Stimulated activated CD8-positive, alpha-beta memory T cell treated with anti-CD3 and anti-CD28 coated beads, Interleukin-4, amount 100 ng/mL, for 24 hours (primary cell): ENCODE measurements at places on chromosomes 6 and 20.

- no peak for DNase-seq
These were observed 118.5 kb downstream of the PCSK2 start for GRCh38 chr20:17345321-17345720.

DNA sequence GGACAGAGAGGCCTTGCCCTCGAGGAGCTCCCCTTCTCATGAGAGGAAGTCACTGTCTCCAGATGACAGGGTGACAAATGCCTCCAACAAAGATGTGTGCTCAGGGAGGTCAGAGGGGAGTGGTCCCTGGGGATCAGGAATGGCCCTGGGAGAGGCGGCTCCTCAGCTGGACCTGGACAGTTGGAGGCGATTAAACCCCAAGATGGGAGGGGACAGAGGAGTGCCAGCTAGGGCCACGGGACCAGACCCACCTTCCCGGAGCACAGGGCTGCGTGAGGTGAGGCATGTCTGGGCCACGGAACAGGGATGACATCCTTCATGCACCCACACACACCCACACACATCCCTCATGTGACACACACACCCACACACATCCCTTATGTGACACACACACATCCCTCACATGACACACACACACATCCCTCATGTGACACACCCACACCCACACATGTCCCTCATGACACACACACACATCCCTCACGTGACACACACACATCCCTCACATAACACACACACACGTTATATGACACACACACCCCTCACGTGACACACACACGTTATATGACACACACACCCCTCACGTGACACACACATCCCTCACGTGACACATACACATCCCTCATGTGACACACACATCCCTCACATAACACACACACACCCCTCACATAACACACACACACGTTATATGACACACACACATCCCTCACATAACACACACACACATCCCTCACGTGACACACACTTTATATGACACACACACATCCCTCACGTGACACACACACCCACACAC, 57.4 kb upstream of the SLCO4A1 start:
- DNase-seq = no peak

DNA sequence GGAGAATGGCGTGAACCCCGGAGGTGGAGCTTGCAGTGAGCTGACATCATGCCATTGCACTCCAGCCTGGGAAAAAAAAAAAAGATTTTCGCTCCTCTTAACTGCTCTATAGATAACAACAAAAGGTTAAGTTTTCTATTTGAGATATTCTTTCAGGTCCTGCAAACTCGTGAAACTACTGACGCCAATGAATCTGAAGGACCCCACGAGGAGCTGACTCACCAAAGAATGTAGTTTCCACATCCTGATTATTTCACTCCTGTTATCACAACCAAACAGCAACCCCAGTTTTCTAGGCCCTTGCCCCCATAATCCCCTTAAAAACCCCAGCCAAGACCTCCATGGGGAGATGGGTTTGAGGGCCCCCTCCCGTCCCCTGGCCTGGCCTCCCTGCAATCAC, 58.7 kb downstream of the OTOR start:
- DNase-seq = no peak

DNA sequence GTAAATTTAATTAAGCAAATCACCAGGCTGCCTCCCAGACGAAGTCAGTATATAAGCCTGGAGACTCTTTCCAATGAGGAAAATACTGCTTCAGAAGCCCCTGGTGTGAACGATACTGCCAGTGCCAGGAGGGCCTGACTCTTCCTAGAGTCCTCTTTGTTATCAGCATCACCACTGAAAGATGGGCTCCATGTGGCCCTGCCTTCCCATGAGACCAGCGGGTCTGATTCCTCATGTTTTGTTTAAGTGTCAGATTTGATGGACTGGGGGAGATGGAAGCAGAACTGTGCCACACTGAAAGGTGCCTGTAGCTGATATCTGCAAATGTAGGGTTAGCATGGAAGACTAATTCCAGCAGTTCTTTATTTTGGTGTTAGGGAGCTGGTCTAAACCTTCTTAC, 7.9 kb downstream of the NQO2 start:
- DNase-seq = no peak

DNA sequence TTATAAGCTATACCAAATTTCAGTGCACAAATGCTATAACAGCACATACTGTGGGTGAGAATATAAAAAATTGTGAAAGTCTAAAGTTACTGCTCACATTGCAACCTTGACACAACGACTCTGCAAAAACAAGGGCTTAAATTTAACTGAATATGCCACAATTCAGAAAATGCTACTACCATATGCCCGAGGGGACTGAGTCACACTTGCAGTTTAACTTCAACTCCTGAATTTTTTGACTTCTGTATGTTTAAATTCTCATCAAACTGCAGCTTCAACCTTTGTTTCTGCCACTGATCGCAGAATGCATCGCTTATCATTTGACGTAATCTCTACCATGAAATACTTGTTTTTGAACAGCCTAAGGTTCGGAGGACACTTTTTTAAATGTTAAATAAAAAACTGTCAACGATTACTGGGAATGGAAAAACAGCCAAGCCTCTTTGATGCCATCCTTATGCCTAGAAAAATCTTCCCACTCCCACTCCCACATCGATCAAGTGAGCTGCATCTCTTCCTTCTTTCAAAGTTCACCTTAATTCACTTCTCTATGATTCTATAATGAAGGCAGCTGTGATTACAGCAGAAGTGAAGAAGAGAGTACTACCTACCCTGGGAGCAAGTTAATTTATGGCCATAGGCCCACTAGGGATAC, 136.5 kb downstream of the ATXN1 start:
- DNase-seq = no peak

DNA sequence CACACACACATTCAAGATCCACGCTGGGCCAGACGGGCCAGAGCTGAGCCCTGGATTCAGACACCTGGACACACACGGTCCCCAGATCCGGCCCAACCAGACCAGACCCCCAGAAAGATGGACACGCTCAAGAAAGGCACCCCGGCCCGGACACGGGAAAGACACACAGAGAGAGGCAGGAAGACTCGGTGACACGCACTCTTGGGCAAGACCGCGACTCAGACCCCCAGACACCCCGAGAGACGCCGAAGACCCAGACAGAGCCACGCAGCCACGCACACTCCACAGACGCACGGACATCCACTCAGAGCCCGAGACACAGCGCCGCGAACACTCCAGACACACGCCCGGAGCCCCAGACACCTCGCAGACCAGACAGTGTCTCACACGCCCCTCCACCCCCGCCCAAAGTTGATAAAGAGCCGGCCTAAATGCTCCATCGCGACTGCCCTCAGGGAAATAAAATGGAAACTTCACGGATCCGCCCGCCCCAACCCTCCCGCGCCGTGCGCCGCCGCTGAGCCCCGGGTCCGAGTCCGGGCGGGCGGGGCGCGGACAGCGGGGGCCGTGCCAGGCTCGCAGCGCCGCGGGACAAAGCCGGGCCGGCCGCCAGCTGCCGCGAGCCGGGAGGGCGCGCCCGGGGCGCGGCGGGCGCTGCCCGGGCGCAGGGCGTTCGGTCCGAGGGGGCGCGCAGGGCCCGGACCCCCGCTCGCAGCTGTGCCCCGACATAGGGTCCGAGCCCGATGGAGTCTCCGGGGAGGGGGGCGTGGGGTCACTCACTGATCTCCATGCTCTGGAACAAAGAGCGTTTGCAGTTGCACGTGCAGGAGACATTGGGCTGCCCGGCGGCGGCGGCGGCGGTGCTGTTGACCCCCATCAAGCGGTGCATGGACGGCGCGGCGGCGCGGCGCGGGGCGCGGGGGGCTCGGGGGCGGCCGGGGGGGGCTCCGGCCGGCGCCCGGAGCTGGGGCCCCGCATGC, 831 bp downstream of the PMEPA1 start:
- no peak for DNase-seq

DNA sequence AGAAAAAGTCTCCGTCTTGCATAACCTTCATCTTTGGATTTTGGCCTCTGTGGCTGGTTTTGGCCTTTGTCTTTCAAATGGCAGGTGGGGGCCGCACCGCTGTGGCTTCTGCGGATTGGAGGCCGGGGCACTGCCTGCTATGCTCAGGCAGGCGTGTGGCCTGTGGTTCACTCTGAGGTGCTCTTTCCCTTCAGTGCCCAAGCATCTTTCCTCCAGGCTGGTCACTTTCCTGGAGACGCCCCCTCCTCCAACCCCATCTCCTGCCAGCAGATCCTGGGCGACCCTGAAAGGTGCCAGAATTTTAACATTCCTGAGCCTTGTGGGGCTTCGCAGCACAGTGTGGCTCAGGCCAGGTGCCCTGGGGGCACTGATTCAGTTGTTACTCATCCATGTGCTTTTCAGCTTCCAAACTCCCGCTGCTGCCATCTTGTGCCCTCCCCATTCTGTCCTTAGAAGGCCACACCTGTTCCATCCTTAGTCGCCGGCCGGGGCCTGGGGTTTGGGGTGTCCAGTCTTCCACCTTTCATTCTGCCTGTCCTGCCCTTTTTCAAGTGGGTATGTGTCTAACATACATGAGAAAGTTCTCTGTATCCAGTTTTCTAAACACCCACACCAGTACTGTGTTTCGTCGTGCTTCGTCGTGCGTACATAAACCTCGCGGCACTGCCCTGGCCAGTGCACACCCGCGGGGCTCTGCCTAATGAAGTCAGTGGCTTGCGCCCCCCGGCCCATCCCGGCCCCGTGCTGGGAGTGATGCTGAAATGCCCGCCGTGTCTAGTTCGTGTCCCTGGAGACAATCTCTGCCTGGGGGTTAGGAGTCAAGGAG, 12.1 kb downstream of the SS18L1 start:
- DNase-seq = no peak

GRCh38 chr6:14436592-14437132, 319.1 kb downstream of the CD83 start:
- no peak for DNase-seq

GRCh38 chr20:24469116-24469893, at the start of gene SYNDIG1:
SYNDIG1 (plus strand) TSS chr20:24469629; CDS start chr20:24543098, 73,469 bp downstream.
- no peak for DNase-seq

DNA sequence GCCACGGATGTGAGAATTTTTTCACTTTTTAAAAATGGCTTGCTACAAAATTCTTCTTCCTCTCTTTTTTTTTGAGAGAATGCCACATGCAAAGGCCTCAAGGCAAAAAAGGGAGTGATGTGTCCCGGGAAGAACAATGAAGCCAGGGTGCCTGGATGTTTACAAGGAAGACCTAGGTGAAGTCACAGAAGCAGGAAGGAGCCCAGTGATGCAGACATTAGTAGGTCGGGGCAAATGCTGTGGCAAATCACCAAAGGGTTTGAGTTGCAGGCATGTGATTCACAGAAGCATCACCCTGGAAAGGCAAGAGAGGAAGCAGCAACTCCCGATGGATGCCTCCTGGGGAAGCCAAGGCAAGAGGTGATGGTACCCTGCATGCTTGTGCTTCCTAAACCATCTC, 46.8 kb downstream of the FARS2 start:
- DNase-seq = no peak

DNA sequence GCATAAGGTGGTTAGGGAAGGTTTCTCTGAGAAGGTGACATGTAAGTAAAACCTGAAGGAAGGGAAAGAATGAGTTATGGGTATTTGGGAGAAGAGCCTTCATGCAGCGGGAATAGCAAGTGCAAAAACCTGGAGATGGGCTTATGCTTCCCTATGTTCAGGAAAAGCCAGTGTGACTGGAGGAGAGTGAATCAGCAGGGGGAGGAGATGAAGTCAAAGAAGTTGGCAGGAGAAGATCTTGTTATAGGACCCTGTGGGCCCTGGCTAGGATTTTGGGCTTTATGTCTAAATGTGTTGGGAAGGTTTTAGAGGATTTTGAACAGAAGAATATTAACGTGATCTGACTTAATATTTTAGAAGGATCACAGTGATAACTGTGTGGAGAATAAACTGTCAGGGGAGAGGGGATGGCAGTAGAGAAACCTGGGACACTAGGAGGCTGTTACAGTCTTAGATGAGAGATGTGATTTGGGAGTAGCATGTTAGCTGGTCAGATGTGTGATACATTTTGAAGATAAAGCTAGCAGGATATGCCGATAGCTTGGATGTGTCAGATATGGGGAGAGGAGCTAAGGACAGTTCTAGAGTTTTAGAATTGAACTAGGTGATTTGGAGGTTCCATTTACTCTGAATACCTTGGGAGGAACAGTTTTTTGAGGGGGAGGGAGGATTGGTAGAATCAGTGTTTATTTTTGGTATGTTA, 41.0 kb downstream of the PHF3 start:
- DNase-seq = no peak

DNA sequence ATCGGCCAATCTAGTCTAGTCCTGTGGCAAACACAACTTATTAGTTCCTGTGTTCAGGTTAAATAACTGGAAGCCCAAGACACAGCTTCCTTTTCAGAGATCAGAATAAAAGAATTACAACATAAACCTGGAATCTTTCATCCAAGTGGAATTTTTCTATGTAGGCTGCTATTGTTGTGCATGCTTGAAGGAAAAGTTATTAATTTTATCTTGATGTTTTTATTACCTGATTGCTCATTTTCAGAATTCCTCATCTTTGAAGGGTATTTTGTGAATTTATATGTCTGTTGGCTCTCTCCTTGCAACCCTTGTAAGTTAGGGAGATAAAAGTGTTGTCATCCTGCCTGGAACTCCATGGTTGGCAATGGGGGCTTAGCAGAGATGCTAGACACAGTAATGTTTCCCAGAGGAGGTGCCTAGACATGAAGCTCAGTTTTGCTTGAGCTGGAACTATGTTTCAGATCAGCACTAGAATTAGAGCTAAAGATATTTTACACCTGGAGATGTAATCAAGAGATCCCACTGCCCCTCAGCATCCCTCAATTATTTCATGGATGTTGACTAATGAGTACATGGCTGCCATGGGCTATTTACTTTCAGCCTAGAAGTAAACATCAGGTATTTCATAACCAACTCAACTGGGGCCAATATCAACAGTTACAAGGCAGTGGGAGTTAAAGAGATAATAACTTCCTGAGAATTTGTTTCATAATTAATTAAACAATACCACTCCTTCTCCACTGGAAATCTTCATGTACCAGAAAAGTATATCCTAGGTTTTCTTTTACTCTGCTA, 367.0 kb upstream of the MARCKS start:
- no peak for DNase-seq

DNA sequence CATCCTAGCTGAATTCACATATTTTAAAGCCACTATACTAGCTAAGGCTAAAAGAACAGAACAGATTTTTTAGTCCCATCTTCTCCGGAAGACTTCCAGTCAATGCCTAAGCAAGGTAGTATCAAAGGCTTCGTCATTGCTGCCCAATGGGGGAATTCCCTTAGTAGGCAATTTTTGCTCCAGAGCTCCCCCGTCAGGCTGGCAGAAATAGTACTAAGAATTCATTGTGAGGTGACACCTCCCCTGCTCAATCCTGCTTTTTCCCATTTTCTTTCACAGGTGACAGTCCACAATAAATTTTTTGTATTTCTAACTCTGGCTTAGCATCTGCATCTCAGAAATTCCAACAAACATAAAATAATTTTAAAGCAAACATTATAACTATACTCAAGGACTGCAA, 52.8 kb upstream of the SRSF6 start:
- DNase-seq = no peak
